AG04450 (cell line): ENCODE measurements at places on chromosomes 1 and 21. TPM values are rescaled to one million over a fixed set of nuclear protein-coding genes. Genes with fewer than 3 reads are reported as not detected.

Gene MROH9
- not detected in 2 replicates for polyA plus RNA-seq

Gene LORICRIN
- not detected in 2 replicates for polyA plus RNA-seq

Gene TMEM51
- 25.5 and 28.6 TPM in 2 replicates for polyA plus RNA-seq

- no peak for DNase-seq
Observed at GRCh38 chr21:24759348-24760075, 847.8 kb downstream of the MRPL39 start.

Gene CFAP74
- polyA plus RNA-seq: not detected in 2 replicates
